ENCODE measurements at places on chromosomes 13 and 19.

- no peak for DNase-seq
Measured at GRCh38 chr13:75372517-75372916, 109.5 kb downstream of the TBC1D4 start.

DNA sequence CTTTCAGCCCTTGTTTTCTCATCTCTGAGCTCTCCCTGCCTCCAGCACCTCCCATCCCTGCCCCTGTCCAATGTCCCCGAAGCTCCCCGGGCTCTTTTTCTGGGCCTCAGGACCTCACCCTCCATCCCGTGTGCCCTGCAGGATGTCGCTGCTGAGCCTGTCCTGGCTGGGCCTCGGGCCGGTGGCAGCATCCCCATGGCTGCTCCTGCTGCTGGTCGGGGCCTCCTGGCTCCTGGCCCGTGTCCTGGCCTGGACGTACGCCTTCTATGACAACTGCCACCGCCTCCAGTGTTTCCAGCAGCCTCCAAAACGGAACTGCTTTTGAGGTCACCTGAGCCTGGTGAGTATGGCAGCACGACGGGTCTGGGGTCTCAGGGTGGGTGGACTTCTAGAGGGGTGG is 51.1 kb upstream of the CYP4F8 start:
- no peak for DNase-seq

DNA sequence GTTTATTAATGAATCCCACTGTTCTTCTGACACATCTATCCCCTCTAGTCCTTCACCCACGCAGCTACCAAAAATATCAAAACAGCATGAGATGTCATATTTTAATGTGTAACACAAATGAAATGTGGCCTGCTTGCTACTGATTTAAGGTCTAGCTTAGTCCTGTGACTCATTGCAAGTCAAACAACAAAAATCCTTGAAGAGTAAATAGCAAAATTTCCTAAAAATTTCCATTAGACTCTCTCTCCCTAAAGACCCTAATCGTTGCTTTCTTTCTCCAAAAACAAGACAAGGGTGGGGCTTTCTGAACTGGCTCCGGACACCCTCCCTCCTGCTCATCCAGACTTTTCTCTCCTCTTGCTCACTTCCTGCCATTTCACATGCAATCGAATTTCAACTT is 99.9 kb upstream of the IPO5 start:
- DNase-seq: no peak

- no peak for DNase-seq
Measured at GRCh38 chr13:43584751-43585150, 202.0 kb downstream of the ENOX1 start.

GRCh38 chr19:31280287-31281006 is 68.8 kb downstream of the TSHZ3 start:
- no peak for DNase-seq

- no peak for DNase-seq
Measured at GRCh38 chr19:2415973-2416319, 11.4 kb downstream of the TIMM13 start.

DNA sequence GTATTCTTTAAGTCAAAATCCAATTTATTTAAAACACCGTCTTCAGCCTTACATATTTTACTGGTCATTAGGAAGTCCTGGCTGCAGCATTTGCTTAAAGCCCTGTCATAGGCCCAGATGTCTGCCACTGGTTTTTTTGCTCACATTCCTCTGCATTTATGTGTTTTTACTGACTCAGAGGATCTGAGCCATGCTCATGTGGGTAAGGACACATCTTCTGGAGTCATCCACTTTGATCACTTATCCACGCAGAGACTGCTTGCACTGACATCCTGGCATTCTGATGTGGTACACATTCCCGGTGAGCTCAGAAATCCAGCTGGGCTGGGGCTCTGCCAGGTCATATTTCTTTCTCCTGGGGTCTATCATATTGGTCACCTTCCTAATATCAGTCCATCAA is 531.7 kb upstream of the ARGLU1 start:
- DNase-seq: no peak

GRCh38 chr19:5098646-5099045 is 129.7 kb downstream of the KDM4B start:
- DNase-seq: no peak

GRCh38 chr13:92807966-92808365 is 418.6 kb upstream of the GPC6 start:
- no peak for DNase-seq

DNA sequence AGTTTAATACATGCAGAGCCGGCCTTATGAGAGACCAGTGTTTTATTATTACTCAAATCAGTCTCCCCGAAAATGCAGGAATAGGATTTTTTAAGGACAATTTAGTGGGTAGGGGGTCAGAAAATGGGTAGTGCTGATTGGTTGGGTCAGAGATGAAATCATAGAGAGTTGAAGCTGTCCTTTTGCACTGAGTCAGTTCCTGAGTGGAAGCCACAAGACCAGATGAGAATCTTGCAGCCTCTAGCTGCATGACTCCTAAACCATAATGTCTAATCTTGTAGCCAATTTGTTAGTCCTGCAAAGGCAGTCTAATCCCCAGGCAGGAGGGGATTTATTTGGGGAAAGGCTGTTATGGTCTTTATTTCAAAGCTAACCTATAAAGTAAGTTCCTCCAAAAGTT is 1163.9 kb downstream of the DIAPH3 start:
- no peak for DNase-seq

GRCh38 chr13:25375727-25376358 is 4.1 kb downstream of the ATP8A2 start:
- no peak for DNase-seq

DNA sequence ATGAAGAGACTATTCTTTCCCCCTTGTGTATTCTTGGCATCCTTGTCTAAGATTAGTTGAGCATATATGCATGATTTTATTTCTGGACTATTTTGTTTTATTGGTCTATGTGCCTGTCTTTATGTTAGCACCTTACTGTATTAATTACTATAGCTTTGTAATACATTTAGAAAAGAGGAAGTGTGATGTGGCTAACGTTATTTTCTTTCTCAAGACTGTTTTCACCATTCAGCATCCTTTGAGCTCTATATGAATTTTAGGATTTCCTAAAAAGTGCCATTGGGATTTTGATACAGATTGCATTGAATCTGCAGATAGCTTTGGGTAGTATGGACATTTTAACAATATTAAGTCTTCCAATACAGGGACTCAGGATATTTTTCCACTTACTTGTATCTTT is 37.5 kb upstream of the PCDH20 start:
- DNase-seq: no peak

GRCh38 chr13:107252021-107252420 is 684.1 kb upstream of the ARGLU1 start:
- DNase-seq: no peak

DNA sequence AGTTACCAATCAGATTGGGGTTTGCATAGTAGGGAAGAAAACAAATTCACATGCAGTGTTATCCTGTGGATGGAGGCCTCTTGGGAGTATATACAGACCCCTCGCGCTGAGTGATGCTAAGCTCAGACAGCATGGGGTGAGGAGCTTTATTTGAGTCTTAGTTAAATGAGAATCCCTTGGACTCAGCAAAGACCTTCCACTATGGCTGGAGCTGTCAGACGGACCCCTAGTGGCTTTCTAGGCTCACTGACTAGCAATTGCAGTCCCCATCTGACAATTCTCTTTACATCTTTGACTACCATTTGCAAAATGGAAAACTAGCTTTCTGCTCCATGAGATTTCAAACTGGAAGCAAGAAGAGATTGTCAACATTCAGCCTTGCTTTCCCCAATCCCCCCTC is 90.4 kb downstream of the STOML3 start:
- no peak for DNase-seq

DNA sequence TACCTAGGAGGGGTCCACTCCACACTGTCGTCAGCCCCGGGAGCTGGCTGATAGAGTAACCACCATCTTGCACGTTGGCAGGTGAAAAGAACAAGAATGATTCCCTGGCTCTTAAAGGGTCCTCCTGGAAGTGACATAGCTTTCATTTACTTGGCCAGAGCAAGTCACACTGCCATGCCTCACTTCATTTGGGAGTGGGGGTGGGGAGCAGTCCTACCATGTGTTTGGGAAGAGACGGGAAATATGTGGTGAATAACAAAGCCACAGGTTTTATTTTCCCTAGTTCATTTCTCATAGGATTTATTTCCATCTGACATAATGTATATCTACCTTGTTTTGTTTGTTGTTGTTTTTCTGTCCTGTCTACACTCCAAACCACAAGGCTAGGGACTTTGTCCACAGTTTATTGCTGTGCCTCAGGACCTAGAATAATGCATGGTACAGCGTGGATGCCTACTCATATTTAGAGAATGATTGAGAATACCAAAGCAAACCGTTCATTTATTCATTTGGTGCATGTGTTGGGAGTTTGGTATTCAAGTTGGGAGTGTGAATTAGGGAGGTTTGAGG is 26.8 kb downstream of the UBAC2 start:
- DNase-seq: no peak

DNA sequence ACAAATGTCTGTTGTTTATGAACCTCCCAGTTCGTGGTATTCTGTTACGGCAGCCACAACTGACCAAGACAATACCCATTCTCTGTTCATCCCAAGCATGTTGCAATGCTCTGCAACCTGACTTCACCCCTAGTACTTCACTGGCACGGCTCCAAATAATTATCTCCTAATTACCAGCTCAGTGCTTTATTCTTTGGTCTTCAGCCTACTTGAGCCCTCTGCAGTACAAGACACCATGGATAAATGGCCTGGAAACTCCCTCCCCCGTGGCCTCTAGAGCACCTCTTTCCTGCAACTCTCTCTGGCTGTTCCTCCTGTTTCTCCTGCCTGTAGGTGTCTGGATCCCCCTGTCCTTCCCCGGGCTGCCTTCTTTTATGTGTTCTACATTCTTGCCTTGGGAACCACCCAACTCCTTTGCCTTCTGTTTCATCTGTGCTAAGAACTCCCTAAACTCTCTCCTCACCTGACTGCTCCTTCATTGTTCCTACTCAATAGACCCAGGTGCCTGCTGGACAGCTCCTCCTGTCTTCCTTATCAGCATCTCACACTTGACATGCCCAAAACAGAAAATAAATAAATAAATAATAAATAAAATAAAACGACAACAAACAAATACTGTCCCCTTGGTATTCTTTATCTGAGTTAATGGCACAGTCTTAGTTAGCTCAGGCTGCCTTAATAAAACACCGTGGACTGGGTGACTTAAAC is 200.4 kb upstream of the IPO5 start:
- DNase-seq: no peak

DNA sequence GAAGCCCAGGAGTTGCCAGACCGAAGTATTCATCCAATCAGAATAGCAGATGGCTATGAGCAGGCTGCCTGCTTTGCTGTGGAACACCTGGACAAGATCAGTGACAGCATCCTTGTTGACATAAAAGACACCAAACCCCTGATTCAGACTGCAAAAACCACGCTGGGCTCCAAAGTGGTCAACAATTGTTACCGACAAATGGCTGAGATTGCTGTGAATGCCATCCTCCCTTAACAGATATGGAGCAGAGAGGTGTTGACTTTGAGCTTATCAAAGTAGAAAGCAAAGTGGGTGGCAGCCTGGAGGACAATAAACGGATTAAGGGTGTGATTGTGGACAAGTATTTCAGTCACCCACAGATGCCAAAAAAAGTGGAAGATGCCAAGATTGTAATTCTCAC is 250.3 kb upstream of the OBI1 start:
- no peak for DNase-seq

DNA sequence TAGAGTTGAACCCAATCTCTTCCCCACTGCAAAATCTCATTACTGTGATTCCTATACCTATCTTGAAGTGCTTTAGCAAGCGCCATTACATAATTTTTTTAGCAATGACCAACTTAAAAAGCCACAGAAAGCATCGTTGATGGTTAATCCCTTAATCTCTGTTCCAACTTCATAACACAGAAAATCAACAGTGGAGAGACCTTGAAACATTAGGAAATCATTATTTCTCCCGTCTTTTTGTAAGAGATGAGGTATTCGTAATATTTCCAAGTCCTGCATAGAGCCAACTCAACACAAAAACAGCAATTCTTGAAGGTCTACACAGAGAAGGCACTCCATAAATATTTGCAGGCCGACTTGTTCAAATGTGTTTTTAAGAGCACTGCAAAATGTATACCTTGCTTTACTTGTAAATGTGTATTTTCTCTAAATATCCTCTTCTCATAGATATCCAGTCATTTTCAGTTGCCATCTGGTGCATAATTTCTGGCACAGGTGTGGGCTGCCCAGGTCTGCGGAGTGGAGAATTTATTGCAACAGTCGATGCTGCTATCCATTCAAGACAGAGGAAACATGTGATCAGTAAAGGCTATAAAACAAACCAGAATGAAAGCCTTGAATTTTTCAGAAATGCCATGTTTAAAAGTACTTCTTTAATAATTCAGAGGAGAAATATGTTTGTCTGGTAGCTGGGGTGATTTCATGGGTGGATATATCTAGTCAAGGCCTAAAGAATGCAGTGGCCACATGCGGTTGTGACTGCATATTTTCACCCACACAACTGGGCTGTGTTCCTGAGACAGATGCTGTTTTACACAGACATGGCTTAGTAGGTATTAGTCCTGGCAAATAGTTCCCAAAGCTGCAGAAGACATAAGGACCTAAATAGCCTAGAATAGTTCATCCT is 234.3 kb upstream of the STARD13 start:
- DNase-seq: no peak
